ENCODE measurements at places on chromosomes 3 and 15.

- DNase-seq = no peak
Observed at GRCh38 chr3:195818301-195818700, 6.6 kb upstream of the MUC4 start.

DNA sequence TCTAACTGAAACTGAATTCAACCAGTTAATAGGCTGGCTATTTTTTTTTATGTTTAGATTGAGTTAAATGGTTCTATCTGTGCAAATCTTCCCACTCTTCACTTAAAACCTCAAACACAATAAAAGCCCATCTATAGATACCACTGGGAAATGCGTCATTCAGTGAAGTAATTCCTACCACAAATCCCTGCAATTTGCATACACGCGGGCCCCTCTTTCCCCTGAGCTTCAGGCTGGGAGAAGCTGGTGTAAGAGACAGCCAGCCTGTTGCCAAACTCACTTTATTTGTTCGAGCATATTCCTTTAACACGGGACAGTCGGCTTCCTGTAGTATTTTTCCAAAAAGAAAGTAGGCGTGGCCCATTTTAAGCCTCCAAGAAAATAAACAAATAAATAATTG lies 26.0 kb upstream of the MCTP2 start:
- DNase-seq = no peak

- DNase-seq = no peak
Observed at GRCh38 chr3:16759227-16759903, 125.4 kb upstream of the PLCL2 start.

DNA sequence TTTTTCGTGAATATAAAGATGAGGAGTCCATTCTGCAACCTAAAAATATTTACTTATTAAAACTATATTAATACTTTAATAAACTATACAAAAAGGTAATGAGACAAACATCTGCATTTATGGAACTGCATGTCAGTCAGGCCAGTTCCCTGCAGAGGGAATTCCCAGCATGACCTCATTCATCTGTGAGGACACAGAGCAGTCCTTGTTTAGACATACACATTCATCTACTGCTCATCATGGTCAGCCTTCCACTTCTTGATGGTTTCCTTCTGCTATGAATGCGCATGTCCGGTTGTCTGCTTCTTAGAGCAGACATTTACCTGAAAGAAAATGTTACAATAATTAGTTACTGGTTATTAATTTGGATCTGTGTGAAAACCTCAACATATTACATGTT lies 3.3 kb upstream of the ACTR8 start:
- no peak for DNase-seq

All from NCI-H2081 (cell line).